ENCODE measurements at places on chromosomes 1 and 21. TPM values are rescaled to one million over a fixed set of nuclear protein-coding genes. Genes with fewer than 3 reads are reported as not detected.

DNA sequence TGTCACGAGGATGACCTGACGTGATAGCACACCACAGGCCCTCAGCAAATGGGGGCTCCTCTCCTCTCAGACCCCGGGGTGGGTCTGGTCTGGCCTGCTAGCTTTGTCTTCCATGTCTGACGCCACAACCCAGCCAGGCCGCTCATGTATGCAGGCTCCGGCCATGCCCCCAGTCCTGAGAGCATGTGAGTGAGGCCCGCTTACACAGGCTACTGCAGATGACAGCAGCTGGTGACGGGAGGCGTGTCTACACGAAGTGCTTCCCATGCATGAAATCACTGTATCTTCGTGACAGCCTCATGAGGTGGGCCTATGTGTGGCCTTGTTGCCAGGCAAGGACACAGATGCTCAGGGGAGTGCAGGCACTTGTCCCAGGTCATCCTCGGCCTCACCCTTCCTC lies 16.4 kb downstream of the WNT4 start:
- peak; percentile 60 for DNase-seq

Gene PBX1
- polyA plus RNA-seq = 133 TPM

- no peak for DNase-seq
Observed at GRCh38 chr1:234936612-234937389, 191.8 kb downstream of the TOMM20 start.

Gene PADI1
- not detected for polyA plus RNA-seq

DNA sequence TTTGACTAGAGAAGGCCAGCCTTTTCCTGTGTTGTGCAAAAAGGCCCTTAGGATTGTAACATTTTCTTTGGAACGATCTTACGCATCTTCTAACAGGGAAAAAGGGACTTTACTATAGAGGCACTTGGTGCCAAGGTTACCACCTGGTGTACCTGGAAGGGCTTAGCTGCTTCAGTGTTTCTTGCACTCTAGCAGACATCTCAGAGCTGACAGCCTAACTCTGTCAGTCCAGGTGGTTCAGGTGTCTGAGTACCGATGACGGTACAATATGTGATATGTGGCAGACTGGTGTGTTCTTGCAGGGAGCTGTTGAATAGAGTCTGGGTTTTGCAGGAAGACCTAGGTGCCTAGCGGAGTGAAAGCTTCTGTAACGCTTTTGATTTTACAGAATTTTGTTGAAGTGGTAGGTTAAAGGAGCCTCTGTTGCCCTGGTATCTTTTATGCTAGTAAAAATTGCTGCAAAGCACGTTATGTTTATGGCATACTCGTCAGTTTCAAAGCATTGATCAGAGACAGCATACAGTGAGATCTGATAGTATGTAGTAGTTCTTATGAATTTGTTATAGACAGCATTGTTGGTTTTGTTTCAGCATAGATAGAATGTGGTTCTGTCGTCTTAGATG lies 1.4 kb downstream of the MAGI3 start:
- no peak for DNase-seq

DNA sequence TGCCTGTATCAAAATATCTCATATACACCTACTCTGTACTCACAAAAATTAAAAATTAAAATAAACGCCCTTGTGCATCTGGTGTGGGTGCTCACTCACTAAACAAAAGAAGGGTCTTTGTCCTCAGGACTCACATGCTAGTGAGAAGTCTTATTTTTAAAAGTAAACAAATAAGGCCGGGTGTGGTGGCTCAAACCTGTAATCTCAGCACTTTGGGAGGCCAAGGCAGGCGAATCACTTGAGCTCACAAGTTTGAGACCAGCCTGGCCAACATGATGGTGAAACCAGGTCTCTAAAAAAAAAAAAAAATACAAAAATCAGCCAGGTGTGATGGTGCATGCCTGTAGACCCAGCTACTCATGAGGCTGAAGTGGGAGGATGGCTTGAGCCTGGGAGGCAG lies 51.5 kb downstream of the BCAR3 start:
- no peak for DNase-seq

- DNase-seq = no peak
Observed at GRCh38 chr21:18144339-18144738, 100.3 kb upstream of the CHODL start.

DNA sequence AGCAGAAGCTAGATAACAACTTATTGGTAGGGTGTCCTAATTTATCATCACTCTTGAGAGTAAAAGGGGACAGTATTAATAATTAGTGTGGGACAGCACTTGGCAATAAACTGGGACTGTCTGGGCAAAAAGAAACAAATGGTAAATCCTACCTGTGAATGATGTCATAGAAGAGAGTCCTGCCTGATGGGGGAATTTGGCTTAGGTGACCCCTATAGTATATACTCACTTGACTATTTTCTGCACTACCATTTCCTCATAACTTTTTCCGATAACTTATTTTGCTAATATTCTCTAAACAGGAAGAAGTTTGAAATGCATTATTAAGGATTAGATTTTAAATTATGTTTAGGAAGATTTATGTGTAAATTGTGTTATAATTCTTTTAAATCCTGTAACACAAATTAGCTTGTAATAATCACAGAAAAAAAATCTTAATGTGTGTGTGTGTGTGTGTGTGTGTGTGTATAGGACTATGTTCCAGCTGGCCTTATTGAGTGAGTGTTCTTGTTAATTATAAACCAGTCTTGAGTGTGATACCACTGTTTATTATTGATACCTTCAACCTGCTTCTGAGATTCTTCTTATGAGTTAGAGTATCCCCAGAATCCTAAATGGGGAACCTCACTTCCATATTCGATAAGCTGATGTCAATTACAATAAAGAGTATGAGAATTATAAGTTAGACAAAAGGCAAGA lies 144.2 kb upstream of the C1orf105 start:
- no peak for DNase-seq

- no peak for DNase-seq
Observed at GRCh38 chr21:42350927-42351426, at the start of gene TFF2. Gene TFF2, minus strand, starts transcription at chr21:42350994. Its CDS starts 37 bp downstream, at chr21:42350957.

DNA sequence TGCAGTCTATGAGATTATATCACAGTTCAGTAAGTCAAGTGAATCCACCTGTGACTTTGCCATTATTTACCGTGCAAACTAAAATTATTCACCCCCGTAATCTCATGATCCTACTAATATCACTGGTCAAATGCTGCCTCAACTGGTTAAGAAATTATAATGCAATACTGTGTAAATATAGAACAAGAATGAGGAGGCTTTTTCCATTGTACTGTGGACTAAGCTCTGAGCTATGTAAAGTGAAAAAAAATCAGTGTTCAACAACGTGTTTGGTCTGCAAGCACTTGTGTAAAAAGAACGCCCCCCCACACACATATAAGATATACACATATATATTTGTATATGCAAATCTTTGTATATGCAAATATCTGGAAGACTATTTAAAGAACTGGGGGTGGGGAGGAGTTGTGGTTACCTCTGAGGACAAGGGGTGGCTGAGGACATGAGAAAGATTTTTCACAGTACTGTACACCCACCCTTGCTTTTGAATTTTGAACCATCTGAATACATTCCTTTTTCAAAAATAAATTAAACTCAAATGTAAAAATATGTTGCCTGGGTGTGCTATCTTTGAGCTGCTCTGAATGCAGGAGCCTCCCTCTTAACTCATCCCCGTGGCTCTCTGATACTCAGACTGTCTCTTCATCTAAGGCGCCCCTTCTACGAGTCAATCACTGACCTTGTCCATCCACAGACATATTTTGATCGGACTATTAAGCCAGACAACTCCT lies 57.0 kb downstream of the PTP4A2 start:
- no peak for DNase-seq

- DNase-seq = no peak
Observed at GRCh38 chr1:202852163-202852904, 36.6 kb downstream of the RABIF start.

Gene ZBTB18
- 14.0 TPM for polyA plus RNA-seq

Gene TLR5
- polyA plus RNA-seq = 10.8 TPM

Gene AADACL3
- not detected for polyA plus RNA-seq

Gene KRTAP11-1
- not detected for polyA plus RNA-seq

DNA sequence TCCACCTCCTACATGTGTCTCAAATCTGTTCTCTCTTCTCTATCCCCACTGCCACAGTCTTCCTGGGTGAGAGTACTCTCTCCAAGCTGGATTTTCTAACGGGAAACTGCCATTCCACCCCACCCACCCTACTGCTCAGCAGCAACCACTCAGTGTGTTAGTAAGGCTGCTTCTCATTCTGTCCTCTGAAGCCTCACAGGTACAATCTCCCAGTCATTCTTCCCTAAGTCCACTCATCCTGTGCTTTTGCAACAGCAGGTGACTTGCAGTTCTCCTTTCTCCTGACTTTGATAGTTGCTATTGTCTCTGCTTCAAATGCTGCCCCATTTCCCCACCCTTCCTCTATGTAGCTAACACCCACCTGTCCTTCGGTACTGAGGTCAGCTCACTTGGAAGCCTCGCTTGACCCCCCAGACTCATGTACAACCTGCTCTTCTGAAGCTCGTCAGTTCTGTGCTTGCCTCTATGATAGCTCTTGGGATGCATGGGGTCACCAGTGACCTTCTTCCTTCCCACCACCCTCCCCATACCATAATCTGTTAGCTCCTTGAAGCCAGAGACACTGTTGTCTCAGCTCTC lies 188.9 kb downstream of the RRAGC start:
- no peak for DNase-seq
